HCT116 (cell line): ENCODE measurements at places on chromosomes 13 and 19. TPM values are rescaled to one million over a fixed set of nuclear protein-coding genes. Genes with fewer than 3 reads are reported as not detected.

- H3K4me1 ChIP-seq: no peaks in the 10 kb centered on the region
- no peak overlapping the region for H3K4me3 ChIP-seq
- no peak overlapping the region for H3K27ac ChIP-seq
- no peaks in the 10 kb centered on the region for H3K27me3 ChIP-seq
Measured at GRCh38 chr13:65584126-65584525, 1646.0 kb downstream of the PCDH9 start.

DNA sequence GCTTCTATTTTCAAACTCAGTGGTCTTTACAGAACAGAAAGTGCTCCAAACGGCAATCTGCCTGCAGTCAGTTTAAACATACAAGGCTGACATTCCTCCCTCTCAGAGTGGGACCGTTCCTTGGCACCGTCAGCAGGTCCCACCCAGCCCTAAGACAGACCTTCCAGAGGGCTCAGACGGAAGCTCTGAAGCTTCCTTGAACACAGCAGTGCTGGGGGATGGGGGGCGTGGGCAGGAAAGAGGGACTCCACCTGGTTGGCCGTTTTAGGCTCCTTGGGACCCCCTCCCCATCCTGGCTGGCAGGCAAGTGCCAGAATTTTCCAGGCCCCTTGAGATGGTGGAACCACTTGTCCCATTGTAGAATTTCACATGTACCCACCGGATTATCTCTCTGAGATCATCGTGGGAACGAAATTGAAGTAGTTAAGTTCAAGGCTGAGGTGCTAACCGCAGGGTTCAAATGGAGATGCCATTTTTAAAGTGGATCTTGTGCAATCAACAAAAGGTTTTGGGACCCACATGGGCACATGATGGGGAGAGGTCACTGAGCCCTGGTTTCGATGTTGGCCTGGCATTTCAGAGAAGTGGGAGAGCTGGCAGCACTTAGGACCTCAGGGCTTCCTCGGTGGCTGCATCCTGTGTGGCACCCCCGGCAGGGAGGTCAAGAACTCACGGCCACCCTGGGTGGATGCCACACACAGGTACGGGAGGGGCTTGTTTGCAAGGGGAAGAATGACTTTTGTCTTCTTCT lies 46.2 kb downstream of the KLF2 start:
- H3K36me3 ChIP-seq: peaks cover 8% of the 10 kb centered on the region
- no peak overlapping the region for H3K27ac ChIP-seq
- H3K4me3 ChIP-seq: no peak overlapping the region
- no peaks in the 10 kb centered on the region for H3K4me1 ChIP-seq
- H3K27me3 ChIP-seq: no peaks in the 10 kb centered on the region
- DNase-seq: no peak

GRCh38 chr13:108755083-108755482 lies 125.7 kb downstream of the MYO16 start:
- no peaks in the 10 kb centered on the region for H3K36me3 ChIP-seq
- no peaks in the 10 kb centered on the region for H3K27me3 ChIP-seq
- no peaks in the 10 kb centered on the region for H3K4me1 ChIP-seq
- H3K4me3 ChIP-seq: no peak overlapping the region
- H3K27ac ChIP-seq: no peak overlapping the region

- H3K4me1 ChIP-seq: no peaks in the 10 kb centered on the region
- no peak overlapping the region for H3K4me3 ChIP-seq
- H3K27ac ChIP-seq: no peak overlapping the region
Measured at GRCh38 chr19:19548915-19549759, 11.1 kb downstream of the CILP2 start.

- H3K4me3 ChIP-seq: no peak overlapping the region
- H3K36me3 ChIP-seq: no peaks in the 10 kb centered on the region
- no peak for DNase-seq
- peaks cover 67% of the 10 kb centered on the region for H3K27me3 ChIP-seq
- H3K27ac ChIP-seq: no peak overlapping the region
Measured at GRCh38 chr19:46065486-46066071, 24.8 kb upstream of the IGFL4 start.

- H3K4me3 ChIP-seq: no peak overlapping the region
- H3K27ac ChIP-seq: no peak overlapping the region
- no peaks in the 10 kb centered on the region for H3K27me3 ChIP-seq
- no peaks in the 10 kb centered on the region for H3K4me1 ChIP-seq
- no peak for DNase-seq
Measured at GRCh38 chr13:113545455-113545930, 39.1 kb upstream of the TFDP1 start.

GRCh38 chr13:63680704-63681103 lies 2265.1 kb upstream of the PCDH20 start:
- no peak for DNase-seq
- H3K27me3 ChIP-seq: no peaks in the 10 kb centered on the region
- no peak overlapping the region for H3K4me3 ChIP-seq
- no peak overlapping the region for H3K27ac ChIP-seq

DNA sequence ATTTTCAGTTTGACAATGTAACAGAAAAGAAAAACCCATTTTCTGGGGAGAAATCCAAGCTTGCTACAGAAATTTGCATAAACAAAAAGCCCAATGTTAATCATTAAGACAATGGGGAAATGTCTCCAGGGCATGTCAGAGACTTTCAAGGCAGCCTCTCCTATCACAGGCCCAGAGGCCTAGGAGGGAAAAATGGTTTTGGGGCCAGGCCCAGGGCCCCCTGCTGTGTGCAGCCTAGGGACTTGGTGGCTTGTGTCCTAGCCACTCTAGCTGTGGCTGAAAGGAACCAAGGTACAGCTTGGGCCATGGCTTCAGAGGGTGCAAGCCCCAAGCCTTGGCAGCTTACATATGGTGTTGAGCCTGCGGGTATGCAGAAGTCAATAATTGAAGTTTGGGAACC lies 8.0 kb upstream of the TEX30 start:
- DNase-seq: no peak
- no peaks in the 10 kb centered on the region for H3K4me1 ChIP-seq
- no peak overlapping the region for H3K4me3 ChIP-seq
- no peaks in the 10 kb centered on the region for H3K36me3 ChIP-seq
- H3K27ac ChIP-seq: no peak overlapping the region

URAD gene
- not detected for total RNA-seq

DNA sequence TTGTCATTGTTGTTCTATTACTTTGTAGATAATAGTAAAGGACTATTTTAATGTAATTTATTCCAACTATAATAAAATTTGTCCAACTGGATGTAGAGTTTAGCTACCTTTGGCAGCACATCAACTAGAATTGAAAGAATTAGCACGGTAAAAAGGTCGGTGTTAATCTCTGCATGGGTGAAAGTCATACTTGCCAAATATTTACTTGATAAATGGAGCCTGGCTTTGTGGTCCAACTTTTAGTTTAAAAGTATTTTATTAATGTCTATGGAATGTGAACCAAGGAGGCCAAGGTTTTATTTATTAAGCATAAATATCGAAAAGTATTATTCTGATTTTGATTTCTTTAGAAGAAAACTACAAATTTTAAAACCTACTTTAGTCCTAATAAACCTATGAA lies 1389.0 kb downstream of the PCDH9 start:
- no peak overlapping the region for H3K4me3 ChIP-seq
- DNase-seq: no peak

DNA sequence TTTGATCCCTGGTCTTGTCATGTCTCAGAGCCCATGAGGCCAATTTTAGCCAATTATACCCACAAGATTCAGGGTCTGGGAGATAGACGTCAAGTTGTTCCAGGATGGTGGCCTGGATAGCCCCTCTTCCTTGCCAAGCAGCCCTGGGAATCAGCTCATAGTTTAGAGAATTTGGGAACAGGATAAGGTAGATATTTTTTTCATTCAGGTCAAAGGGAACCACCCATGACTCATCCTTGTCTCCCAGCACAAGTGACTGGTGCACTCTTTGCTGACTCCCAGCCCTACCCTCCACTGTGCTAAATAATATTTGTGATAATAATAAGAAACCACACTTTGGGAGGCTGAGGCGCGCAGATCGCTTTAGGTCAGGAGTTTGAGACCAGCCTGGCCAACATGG lies 17.1 kb upstream of the S1PR4 start:
- DNase-seq: no peak
- H3K4me1 ChIP-seq: peaks cover 11% of the 10 kb centered on the region; the same call in 1 of the 2 replicates
- H3K4me3 ChIP-seq: no peak overlapping the region
- no peaks in the 10 kb centered on the region for H3K36me3 ChIP-seq
- no peak overlapping the region for H3K27ac ChIP-seq

GRCh38 chr19:29662604-29663404 lies 2.5 kb upstream of the PLEKHF1 start:
- H3K4me3 ChIP-seq: no peak overlapping the region
- no peak for DNase-seq
- H3K36me3 ChIP-seq: no peaks in the 10 kb centered on the region
- H3K4me1 ChIP-seq: peaks cover 29% of the 10 kb centered on the region

DNA sequence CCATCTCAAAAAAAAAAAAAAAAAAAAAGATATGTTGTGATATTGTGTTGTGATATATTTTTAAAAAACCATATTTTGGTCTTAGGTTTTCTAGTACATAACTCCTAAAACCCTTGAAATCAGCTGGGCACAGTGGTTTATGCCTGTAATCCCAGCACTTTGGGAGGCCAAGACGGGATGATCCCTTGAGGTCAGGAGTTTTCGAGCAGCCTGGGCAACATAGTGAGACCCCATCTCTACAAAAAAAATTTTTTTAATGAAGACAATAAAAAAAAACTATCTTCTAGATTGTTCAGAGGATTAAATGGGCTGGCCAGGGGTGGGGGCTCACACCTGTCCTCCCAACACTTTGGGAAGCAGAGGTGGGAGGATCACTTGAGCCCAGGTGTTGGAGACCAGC lies 1.3 kb upstream of the DCAF15 start:
- H3K4me1 ChIP-seq: peaks cover 7% of the 10 kb centered on the region
- no peak overlapping the region for H3K27ac ChIP-seq
- no peak overlapping the region for H3K4me3 ChIP-seq
- DNase-seq: no peak

GRCh38 chr13:81148822-81149221 lies 807.9 kb upstream of the SPRY2 start:
- no peak for DNase-seq
- no peaks in the 10 kb centered on the region for H3K36me3 ChIP-seq
- no peaks in the 10 kb centered on the region for H3K4me1 ChIP-seq

GRCh38 chr19:37563518-37563917 lies 31.1 kb downstream of the ZNF571 start:
- no peaks in the 10 kb centered on the region for H3K36me3 ChIP-seq
- H3K4me1 ChIP-seq: no peaks in the 10 kb centered on the region
- DNase-seq: no peak
